Stimulated activated CD4-positive, alpha-beta T cell treated with anti-CD3 and anti-CD28 coated beads, Interleukin-2, amount 100 ng/mL, for 24 hours (primary cell): ENCODE measurements at places on chromosomes 1 and 21.
A peak's percentile ranks its signal among the peaks of the same experiment; 100 is the strongest.

DNA sequence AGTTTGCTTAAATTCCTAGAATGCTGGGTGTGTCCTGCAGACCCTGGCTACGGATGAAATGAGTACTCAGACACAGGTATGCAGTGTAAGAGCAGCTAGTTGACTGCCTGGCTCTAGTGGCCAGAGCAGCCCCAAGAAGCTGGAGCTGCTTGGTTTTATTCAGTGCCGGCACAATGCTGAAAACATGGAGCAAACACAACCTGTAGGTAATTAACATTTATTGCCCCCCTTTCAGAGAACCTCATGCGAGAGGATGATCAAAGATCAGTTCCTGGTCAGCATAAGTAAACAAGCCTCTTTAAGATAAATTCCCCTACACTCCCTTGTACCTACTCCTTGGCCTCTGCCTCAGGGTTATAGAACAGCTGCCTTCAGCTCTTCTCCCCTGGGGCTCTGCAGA is 43.2 kb downstream of the MRPS6 start:
- no peak for DNase-seq

- no peak for DNase-seq
Measured at GRCh38 chr1:24113641-24114033, 1.7 kb upstream of the MYOM3 start.

- DNase-seq: no peak
Measured at GRCh38 chr1:93257889-93258288, 77.4 kb downstream of the CCDC18 start.

- no peak for DNase-seq
Measured at GRCh38 chr21:42121794-42122193, 50.7 kb downstream of the UMODL1 start.

DNA sequence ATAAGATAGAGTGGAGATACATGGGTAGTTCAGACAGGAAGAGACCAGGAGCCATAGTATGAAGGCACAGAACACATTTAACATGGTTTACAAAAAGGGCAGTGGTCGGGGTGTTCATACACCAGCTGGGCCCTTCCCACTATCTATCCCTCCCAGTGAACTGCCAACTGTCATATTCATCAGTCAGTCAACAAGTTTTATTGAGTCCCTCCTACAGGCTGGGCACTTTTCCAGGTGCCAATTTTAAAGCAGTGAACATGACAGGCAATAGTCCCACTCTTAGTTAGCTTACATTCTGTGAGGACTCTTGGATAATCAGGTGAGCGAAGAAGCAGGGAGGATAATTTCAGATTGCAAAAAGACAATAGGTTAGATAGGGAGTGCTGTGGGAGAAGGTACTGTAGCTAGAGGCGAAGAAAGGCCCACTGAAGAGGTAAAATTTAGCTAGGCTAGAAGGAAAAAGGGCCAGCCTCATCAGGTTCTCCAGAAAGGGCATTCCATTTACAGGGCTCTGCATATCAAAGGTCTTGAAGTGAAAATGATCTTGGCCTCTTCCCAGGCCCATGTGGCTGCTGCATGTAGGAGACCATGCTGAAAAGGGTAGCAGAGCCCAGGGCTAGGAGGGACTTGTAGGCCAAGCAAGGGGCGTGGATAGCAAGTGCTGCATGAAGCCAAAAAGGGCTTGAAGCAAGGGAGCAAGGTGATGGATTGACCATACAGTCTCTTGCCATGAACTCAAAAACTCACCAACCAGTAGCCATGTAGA is 274.7 kb upstream of the SNX7 start:
- DNase-seq: no peak

DNA sequence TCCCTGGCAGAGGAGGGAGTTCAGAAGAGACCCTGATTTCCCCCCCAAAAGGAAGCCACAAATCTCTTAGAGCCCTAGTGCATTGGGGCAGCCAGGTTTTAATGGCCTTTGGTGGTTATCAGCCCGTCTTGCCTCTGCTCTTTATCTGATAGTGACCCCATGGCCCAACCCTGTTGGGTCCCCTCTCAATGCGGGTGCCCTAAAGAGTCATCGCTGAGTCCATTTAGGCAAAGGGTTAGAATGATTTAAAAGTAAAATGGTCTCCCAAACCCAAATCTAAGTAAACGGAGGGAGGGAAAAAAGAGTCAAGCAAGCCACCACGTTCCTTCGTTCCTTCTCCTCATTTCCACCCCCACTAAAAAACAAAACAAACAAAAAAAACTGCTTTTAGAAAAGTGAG is 164.0 kb downstream of the RUNX1 start:
- no peak for DNase-seq

DNA sequence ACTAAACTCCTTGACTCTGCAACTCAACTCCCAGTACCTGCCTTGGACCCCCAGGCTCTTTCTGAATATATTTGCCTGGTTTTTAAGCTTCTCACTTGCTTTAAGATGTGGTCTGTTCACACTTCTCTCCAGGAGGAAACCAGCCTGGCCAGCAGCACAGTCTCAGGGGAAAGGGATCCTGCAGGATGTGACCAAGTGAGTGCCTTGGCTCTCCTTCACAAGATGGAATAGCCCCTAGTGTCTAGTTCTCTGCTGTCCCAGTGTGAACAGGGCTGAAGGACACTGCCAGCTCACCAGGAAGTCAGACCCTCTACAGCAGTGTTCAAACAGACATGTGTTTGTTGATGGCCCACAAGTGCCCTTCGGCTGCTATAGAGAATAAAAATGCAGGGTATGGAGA is 32.9 kb downstream of the CD244 start:
- DNase-seq: no peak

GRCh38 chr1:233520261-233521191 is 93.4 kb upstream of the KCNK1 start:
- no peak for DNase-seq

GRCh38 chr1:30753118-30753517 is 4.5 kb downstream of the LAPTM5 start:
- DNase-seq: no peak

- no peak for DNase-seq
Measured at GRCh38 chr1:115013792-115014191, 15.8 kb upstream of the TSHB start.

DNA sequence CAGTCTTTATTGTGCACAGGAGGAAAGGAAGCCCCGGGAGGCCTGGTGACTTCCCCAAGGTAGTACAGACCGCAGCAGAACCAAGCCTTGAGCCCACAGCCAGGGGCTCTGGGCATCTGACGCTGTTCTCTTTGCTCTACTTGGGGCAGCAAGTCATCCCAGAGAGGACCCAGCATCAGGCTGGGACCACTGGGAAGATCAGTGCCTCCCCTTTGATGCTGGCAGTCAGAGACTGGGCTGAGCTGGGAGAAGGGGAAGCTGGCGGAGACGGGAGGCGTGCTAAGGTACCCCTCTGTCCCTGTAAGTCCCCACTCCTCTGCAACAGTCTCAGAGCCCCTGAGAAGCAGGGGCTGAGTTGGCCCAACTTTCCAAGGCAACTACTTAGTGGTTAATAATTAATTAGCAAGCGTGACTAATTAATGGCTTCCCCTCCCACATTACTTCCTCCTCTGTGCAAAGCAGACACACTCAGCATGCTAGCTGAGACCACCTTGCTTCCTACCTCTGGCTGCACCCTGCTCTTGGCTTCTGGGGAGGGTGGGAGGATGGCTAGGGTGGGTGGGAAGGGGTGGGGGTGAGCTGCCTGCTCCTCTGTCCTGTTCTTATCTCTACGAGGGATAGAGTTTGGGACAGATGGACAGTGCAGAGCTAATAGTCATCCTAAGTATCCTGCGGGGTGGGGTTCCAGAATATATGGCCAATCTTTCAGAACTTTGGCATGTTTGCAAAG is 1.3 kb downstream of the INAVA start:
- DNase-seq: no peak

- no peak for DNase-seq
Measured at GRCh38 chr1:244291236-244292201, 160.2 kb downstream of the ADSS2 start.

- DNase-seq: no peak
Measured at GRCh38 chr1:98940069-98940721, 64.5 kb downstream of the PLPPR5 start.

- peak; percentile 69 for DNase-seq
Measured at GRCh38 chr1:28208818-28209441, 23.9 kb downstream of the DNAJC8 start.

DNA sequence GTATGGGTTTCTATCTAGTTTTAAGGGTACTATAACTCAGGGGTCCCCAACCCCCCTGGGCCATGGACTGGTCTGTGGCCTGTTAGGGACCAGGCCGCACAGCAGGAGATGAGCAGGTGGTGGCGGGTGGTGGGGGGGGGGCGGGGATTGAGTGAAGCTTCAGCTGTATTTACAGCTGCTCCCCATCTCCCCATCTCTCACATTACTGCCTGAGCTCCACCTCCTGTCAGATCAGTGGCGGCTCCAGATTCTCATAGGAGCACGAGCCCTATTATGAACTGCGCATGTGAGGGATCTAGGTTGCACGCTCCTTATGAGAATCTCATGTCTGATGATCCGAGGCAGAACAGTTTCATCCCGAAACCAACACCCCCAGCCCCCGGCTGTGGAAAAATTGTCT is 95.1 kb upstream of the SLC45A1 start:
- DNase-seq: no peak

GRCh38 chr1:165696625-165697100 is 1.7 kb downstream of the ALDH9A1 start:
- no peak for DNase-seq

- DNase-seq: no peak
Measured at GRCh38 chr1:64909031-64909430, 57.3 kb downstream of the JAK1 start.

GRCh38 chr1:178966312-178966711 is 59.4 kb upstream of the FAM20B start:
- DNase-seq: no peak

- DNase-seq: no peak
Measured at GRCh38 chr1:163049296-163049695, 19.9 kb upstream of the RGS4 start.

- no peak for DNase-seq
Measured at GRCh38 chr1:174131032-174131638, 28.2 kb upstream of the RABGAP1L start.

- no peak for DNase-seq
Measured at GRCh38 chr1:181216591-181216994, 128.1 kb downstream of the IER5 start.

DNA sequence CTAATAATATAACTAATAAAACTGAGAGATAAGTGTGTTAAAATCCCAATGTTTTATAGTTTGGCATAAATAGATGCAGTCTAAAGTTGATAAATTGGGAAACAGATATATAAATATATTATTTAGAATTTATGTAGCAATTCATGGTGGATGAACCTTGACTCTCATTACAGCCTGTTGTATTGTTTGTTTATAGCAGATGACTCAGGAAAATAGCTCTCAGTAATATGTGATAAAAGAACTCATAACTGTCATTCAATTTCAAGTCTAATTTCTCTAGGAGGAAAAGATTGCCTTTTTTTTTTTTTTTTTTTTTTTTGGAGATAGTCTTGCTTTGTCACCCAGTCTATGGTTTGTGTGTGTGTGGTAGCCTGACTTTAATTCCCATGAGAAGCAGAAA is 603.2 kb upstream of the PKN2 start:
- no peak for DNase-seq

GRCh38 chr1:197955486-197956394 is 38.6 kb downstream of the LHX9 start:
- DNase-seq: no peak

GRCh38 chr1:248872752-248873408 is 14.0 kb upstream of the ZNF692 start:
- peak; percentile 70 for DNase-seq

DNA sequence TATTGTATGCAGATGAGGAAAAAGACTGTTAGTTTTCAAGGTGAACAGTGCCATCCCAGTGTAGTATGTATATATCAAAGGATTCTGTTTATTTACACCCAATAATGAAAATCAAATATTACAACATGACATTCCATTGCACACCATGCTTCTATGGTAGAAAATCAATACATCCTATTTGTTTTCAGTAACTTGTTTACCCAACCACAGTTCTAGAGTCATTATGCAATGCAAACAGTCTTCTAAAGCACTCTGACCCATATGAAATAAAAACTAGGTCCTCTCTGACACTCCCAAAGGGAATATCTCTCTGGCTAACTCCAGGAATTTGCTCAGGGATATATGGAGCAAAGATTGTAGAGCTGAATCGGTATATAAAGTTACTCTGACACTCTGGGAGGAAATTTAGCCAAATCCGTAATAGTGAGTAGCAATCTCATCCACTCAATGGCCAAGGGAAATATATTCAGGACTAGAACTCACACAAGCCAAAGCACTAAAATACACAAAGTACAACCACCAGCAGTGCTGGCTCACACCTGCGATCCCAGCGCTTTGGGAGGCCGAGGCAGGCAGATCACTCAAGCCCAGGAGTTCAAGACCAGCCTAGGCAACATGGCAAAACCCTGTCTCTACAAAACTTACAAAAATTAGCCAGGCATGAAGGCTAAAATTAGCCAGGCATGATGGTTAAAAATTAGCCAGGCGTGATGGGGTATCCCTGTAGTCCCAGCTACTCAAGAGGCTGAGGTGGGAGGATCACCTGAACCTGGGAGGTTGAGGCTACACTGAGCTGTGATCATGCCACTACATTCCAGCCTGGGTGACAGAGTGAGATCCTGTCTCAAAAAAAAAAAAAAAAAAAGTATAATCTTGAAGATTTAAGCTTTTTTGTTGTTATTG is 75.2 kb downstream of the RERE start:
- no peak for DNase-seq

GRCh38 chr1:165697491-165697880 is 876 bp downstream of the ALDH9A1 start:
- DNase-seq: no peak

DNA sequence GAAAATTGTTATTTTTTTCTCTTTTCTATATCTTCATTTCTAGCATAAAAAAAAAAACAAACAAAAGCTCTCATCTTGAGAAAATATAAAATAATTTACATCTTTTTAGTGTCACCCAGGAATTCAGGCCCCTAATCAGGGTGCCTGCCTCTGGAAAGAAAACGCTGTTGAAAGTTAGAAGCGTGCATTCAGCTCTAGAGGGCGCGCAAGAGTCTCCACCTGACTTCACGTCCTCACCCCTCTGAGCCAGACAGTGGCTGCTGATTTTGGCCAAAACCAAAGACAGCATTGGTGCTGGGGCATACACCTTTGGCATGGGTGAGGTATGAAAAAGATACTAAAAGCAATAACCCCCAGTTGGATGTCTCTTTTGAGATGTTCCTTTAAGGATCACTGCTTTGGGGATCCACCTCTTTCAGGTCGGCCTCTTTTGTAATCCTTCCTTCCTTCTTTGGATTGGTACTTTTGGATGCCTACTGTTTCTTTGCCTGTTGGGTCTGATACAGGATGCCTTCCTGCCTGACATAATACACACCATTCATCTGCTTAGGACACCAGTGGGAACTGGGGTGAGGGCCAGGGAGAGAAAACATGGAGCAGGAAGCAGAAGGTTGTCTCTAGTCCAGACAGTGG is 77.6 kb upstream of the CHRM3 start:
- peak; percentile 40 for DNase-seq
